ELR (cell line): ENCODE measurements at places on chromosomes 5 and 9.

GRCh38 chr5:2219149-2219776, 336.5 kb upstream of the IRX4 start:
- DNase-seq: no peak

DNA sequence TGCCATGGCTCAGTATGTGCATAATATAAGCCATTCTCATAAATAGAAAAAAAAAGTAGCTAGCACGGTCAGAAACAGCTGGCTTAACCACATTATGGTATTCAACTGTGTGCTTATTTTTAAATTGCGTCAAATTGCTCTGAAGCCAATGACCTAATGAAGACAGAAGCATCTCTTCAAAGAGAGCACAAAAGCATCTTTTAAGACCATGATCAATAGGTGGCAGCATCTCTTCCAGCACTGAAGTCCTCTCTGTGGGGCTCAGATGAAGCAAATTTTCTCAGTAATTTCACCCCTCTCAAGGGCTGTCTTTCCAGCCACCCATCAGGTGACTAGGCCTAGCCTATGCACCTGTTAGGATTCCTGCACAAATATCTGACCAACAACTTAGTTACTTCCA, 251.4 kb downstream of the GLIS3 start:
- peak; percentile 59 for DNase-seq

GRCh38 chr9:91768507-91768906, 181.5 kb downstream of the ROR2 start:
- DNase-seq: no peak

- no peak for DNase-seq
These were observed 72.9 kb upstream of the IRX4 start for GRCh38 chr5:1955586-1955985.

DNA sequence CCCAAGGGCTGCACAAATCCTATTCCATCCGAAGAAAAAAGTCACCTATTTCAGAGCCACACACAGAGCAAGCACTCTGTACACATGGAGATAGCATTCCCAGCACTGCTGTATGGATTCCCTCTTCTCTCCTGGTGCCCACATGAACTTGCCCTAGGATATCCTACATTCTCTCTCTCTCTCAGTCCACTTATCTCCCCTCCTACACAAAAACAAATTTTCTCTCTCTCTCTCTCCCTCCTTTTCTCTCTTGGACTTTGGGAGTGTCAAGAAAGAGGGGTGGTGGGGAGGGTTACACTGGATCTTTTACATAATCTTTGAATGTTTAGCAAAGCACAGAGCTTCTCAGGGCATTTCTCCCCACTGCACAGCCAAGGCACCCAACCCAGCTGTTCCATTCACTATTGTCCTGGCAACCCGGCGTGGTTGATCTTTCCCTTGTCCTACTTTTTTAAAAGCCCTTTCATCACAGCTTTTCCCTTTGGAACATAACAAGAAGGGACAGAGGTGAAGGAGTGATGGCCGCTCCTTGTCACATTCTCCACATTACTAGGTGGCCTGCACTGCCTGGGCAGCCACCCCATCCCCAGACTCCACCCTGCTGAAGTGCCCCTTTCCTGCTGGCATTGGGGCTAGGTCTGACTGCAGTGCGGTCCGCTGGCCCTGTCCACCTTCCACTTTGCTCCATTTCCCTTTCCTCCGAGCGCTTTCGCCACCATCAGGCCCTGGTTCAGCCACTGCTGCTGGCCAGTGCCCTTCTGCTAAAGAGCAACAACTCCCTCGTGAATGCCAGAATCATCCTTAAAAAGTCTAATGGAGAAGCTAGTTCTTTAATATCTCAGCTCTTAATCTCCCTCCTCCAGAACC, 22.2 kb upstream of the SLC1A3 start:
- no peak for DNase-seq

GRCh38 chr5:86756839-86757238, 139.1 kb downstream of the COX7C start:
- no peak for DNase-seq

GRCh38 chr9:31034311-31034710, 1350.1 kb upstream of the ACO1 start:
- no peak for DNase-seq

GRCh38 chr5:143582869-143583268, 179.4 kb upstream of the NR3C1 start:
- DNase-seq: peak; percentile 28

DNA sequence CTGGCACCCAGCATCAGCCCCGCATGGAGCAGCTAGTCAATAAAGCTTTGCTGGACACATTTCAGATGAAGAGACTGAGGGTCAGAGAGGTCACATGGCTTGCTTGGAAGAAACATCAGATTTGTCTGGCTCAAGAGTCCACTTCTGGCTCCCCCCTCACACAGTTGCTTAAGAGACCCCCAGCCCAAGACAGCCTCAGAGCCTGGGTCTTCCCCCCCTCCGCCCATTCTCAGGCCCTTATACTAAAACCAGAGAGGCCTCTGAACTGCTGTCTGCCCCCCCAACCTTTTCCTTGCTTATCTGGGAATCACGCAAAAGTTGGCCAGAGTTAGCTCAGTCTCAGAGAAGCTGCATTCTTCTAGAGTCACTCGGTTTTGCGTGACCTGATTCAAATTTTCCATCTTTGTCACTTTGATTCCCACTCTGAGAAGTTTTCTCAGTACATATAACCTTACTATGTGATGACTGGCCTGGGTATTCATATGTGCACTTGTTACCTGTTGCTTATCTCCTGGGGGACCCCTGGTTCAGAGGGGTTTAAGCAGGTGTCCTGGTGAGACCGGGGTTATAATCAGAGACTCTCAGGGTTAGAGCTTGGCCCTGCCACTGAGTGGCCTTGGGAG, 145.4 kb upstream of the IER5L start:
- DNase-seq: no peak

GRCh38 chr9:7970681-7971330, 171.2 kb upstream of the DMAC1 start:
- DNase-seq: no peak

DNA sequence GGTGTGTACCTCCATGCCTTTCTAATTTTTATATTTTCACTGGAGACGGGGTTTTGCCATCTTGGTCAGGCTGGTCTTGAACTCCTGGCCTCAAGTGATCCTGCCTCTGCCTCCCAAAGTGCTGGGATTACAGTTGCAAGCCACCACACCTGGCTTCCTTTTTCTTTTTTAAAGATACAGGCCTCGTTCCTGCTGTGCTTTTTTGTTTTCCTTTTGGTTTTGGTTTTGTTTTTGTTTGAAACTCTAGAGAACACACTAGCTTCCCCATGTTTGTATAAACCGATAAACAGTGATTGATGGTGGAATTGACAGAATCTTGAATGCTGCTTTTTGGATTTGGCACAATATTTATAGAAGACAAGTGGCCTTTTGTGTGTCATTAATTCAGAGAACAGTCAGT, 1603.4 kb downstream of the MAT2B start:
- no peak for DNase-seq

GRCh38 chr5:150505816-150506215, 2.1 kb upstream of the NDST1 start:
- no peak for DNase-seq

- peak; percentile 50 for DNase-seq
These were observed 109.7 kb upstream of the RETREG1 start for GRCh38 chr5:16726538-16726946.

DNA sequence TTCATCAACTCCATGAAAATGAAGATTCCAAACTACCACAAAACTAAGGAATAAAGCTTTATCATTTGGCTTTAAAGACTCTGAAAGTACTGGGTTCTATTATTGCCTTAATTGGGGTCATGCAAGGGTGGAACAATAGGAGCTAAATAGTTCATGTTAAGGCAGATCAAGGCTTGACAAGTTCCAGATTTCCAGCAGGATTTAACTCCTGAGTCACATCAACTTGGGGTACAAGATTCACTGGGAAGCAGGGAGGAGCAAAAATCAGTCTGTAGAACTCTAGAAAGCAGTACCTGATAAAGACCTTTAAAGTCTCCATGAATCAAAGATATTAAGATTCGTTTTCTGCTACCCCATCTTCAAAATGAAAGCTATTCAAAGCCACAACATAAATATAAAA, 41.9 kb upstream of the GLRX start:
- no peak for DNase-seq

- peak; percentile 92 for DNase-seq
These were observed 346.9 kb upstream of the TLE4 start for GRCh38 chr9:79224672-79225433.

- no peak for DNase-seq
These were observed 808 bp upstream of the MVB12B start for GRCh38 chr9:126325821-126326220.

DNA sequence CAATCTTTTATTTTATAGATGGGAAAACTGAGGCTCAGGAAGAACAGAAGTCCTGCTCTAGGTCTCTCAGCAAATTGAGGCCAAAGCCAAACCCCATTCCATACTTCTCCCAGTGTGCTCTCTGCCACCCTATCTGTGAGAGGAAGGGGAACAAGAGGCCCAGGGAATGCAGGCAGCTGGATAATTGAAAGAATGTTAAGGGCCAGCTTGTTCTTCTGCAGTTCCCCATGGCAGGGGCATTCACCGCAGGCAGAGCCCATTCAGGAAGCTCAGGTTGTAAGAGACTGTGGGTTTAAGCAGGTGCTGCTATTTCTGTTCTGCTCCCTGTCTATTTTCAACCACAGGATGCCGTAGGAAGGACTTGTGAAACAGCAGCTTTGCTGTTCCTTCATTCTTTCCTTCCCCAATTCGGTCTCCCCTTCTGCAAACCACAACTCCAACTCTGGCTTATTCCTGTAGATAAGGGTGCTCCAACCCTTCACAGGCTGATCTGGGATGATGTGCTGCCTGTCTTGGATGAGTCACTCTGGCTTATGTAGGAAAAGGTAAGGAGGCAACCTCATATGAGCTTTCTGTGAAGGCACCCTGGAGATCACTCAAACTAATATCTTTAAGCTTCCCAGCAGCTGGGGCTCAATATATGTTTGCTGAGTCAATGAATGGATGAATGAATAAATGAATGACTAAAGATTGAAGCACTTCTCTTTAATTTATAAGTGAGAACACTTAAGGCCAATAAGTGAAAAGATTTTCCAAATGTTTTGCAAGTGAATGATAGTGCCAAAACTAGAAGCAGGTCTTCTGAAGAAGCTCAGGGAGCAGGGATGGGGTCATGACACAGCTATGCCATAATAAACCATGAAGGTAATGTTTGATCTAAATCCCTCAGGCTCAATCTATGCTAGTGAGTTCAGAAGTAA, 377.6 kb downstream of the BRINP1 start:
- DNase-seq: no peak

DNA sequence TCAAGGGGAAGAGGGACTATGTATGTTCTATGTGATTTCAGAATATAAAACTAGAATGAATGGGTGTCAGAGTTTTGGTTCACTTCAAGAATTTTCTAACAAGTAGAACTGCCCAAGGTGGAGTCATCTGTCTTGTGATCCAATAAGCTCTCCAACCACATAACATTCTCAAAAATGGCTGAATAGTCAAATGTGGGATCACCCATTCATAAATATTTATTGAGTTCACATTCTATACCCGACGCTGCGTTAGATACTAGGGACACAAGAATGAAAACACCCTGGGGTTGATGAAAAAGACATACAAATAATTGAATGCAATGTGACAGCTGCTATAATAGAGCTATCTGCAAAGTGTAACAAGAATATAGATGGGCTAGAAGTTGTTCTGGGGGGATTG, 35.3 kb upstream of the TRAF1 start:
- no peak for DNase-seq

DNA sequence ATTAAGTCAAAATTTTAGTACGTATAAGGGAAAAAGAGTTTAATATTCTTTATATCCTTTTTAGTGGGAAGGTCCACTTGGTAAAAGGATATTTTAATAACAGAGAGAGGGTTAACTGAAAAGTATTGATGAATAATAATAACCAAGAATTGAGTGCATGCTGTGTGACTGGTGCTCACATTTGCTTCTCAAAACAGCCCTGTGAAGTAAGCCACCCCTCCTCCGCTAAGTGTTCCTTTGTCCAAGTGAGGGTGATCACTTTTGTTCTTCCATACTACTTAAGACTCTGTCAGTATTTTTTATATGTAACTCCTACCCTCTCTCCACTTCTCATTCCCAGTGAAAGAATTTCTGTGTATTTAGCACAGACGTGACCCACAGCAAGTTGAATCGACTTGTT, 51.5 kb downstream of the SLC44A1 start:
- DNase-seq: no peak

- peak; percentile 93 for DNase-seq
These were observed 58.2 kb upstream of the GGTA1 start for GRCh38 chr9:121557581-121558447.

DNA sequence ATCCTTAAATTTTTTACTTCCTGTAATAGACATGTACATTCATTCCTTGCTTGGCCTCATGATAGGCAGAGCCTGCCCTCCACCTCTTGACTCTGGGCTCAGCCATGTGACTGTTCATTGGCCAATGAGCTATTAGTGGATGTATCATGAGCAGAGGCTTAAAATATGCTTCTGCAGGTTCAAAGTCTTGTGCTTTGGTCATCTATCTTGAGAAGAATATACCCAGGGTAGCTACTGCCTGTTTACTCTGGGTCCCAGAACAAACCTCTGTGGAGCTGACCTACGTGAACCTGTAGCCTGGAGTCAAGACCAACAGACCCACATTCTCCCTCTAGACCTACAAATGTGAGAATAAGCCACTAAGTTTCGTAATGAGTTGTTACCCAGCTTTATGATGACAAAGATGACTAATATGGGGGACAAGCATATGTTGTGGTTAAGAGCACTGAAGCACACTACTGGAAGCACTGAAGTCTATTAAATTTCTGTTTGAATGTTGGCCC, 244.4 kb downstream of the MAST4 start:
- DNase-seq: no peak

DNA sequence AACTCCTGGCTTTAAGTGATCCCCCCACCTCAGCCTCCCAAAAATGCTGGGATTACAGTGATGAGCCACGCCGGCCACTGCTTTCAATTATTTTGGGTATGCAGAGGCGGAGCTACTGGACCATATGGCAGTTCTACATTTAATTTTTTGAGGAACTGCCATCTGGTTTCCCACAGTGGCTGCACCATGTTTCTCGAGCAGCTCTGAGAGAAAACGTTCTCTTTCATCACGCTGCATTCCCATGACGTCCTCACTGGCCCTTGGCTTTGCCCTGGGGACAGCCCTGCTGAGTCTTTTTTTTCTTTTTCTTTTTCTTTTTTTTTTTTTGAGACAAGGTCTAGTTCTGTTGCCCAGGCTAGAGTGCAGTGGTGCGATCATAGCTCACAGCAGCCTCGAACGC, 35.5 kb upstream of the GRHPR start:
- DNase-seq: no peak

DNA sequence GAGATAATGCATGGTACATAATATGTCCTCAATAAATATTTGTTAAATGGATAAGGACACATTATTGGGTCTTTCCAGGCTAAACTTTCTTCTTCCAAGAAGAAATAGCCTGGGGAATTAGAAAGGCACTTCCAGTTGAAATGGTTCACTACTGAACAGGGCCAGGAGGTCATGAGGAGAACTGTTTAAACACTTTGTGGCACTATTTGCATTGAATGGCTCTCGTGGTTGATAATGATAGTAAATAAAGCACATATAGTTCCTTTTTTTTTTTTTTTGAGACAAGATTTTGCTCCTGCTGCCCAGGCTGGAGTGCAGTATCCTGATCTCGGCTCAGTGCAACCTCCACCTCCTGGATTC, 19.9 kb upstream of the CAST start:
- no peak for DNase-seq
